NCI-H187 (cell line): ENCODE measurements at places on chromosomes 11 and 22.

DNA sequence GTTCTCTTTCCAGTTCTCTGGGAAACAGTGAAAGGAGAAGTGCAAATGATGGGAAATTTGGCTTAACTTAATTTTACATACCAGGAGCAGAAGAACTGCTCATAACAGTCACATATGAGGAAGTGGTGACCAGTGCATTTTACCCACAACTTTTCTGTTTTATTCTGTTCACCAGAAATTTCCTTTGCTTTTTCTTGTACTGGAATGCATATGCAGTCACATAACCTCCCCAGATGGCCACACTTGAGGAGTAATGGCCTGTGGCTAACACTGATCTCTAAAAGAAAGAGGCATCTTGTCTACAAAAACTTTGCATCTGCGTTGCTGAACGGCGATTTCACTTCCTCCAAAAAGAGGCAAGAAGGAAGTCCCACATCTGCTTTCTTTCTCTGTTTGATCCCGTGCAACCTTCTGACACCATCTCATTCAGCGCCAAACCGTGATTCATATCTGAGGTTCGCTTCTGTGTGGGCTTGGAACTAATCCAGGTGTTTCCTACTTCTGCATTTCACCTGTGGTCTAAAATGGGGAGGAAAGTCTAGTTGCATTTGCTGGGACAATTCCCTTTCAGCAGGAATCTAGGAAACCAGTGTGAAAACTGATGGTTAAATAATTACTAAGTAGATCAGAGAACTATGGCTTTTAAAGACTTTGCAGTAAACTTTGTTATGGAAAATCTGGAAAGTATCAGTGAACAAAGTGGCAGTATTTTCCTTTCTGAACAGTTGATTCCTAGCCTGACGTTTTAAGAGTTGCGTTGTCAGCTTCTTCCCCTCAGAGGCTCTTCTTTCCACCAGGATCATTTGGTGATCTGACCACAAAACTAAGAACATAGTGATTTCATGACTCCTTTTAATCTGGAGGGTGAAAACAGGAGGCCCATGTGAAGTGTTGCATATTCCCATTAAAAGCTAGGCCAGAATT lies 4.2 kb upstream of the MPEG1 start:
- no peak for DNase-seq

GRCh38 chr22:40071720-40072119 lies 77.0 kb downstream of the FAM83F start:
- no peak for DNase-seq

DNA sequence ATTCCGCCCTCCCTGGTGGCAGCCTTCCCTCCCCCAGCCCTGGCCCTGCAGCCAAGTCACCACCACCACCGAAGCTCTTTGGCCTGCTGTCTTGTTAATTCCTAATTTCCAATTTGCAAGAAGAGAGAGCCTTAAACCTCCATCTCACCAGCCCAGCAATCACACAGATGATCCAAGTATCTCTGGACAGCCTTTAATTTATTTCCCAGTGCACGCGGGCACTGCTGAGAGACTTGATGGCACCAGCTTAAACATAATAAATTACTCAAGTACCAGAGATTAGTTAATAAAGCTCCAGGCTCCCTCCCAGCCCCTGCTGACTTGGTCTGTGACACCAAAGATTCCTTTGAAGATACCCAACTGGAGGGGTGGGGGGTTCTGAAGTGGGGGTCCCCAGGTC lies 494.7 kb downstream of the BUD13 start:
- DNase-seq = no peak

DNA sequence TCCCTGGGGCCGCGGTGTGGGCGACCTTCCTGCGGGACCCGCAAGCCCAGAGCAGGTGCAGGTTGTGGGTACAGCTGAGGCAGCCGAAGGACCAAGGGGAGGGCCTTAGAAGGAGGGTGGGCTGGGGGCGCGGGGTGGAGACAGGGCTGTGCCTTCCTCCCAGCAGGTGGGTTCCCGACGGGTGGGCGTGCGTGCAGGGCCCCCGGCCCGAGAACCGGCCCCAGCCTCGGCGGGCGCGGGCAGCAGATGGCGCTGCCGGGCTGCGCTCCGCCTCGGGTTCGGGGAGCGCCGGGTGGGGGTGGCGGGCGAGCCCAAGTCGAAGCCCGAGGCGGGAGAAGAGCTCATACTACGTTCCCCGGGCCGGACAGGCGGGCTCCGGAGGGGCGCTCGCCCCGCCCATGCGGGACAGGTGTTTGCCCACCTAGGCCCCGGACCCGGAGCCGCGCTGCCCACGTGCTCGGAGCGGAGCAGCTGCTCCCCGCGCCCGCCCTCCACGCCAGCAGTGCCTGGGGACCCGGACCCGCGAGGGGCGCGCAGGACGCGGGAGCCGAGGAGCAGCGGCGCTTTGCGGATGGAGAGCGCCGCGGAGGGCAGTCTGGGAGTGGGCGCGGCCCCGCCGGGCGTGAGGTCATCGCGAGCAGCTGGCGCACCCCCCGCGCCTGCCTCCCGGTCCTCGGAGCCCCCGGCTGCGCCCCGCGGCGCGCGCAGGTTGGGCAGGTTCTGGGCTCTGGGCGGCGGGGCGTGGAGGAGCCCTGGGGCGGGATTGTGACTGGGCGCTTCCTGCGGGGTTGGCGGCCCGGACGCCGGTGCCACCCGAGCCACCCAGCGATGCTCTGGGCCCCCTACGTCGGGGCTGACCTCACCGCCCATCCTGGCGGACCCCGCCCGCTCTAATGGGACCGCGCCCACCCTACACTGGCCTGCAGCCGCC lies 25.3 kb downstream of the DUSP8 start:
- no peak for DNase-seq

- DNase-seq = peak; percentile 4
Measured at GRCh38 chr22:50030297-50031188, 18.0 kb upstream of the IL17REL start.

DNA sequence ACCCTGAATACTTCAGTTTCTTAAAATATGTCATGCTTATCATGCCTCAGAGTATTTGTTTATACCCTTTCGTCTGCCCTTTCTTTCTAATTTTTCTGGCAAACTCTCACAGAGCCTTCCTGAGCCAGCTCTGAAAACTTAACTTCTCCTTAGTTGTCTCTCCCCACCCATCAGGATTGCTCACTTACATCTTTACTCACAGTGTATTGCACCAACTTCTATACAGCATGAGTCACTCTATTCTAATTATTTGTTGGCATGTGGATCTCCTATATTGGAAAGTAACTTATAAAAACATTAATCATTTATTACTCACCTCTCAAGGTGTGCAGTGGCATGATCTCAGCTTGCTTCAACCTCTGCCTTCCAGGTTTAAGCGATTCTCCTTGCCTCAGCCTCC lies 114.9 kb downstream of the FANCF start:
- no peak for DNase-seq

DNA sequence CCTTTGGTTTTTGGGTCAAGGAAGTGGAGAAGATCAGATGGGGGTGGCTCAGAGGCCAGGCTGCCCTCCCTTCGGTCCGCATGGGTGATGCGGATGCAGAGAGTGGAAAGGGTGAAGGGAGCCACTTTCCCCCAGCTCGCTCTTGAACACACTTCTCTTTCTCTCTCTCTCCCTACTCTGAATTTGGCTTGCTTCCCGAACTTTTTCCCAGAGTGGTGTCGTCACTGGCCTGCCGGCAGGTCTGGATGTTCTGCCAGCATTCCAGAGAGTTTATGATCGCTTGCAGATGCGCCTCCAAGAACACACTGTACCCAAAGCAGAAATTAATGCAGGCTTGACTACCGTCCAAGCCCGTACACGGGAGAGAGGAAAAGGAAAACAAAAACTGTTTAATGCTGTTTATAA lies 103.2 kb downstream of the ZBTB16 start:
- DNase-seq = no peak

DNA sequence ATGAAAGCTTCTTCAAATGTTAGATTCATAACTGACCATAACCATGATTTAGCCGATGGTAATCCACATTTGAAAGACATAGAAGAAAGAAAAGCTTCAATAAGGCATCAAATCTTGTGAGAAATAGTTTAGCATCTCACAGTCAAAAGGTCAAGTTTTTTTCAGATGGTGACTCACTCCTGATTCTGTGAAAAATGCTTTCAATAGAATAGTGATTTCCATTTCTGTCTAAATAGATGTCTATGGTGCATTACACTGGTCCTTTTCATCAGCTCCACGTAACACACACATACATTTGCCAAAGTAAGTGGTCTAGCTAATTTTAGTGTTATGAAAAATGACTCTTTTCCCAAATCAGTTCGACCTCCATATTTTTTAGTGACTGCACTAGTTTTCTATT lies 139.2 kb downstream of the LRRC4C start:
- no peak for DNase-seq

GRCh38 chr11:30917859-30918478 lies 331.8 kb upstream of the MPPED2 start:
- peak; percentile 38 for DNase-seq

DNA sequence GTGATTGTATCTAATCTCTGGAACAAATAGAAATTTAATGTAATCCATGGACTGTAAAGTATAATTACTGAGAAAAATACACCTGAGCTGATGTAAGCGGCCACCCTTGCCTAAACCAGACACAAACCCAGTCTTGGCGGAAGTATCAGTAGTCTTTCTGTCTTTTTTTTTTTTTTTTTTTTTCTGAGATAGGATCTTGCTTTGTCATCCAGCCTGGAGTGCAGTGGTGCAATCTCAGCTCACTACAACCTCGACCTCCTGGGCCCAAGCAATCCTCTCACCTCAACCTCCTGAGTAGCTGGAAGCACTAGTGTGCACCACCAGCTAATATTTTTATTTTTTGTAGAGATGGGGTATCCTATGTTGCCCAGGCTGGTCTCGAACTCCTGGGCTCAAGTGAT lies 5.5 kb upstream of the CXCR5 start:
- DNase-seq = no peak

DNA sequence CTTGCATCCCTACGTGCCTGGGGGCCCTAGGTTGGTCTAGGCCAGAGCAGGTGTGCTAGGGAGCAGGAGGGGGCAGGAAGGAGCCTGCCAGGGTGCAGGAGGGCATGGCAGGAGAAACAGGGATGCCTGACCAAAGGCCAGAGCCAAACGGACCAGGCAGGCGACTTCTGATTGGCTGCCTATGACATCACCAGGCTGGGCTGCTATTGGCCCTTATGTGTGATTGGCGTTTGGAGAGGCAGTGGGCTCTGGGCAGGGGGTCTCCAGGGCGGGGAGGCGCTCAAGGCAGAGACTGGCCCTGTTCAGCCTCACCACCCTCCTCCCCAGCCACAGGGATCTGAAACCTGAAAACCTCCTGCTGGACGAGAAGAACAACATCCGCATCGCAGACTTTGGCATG lies 44.4 kb downstream of the MOB2 start:
- no peak for DNase-seq

- DNase-seq = no peak
Measured at GRCh38 chr11:47239852-47240251, 8.8 kb downstream of the ACP2 start.

DNA sequence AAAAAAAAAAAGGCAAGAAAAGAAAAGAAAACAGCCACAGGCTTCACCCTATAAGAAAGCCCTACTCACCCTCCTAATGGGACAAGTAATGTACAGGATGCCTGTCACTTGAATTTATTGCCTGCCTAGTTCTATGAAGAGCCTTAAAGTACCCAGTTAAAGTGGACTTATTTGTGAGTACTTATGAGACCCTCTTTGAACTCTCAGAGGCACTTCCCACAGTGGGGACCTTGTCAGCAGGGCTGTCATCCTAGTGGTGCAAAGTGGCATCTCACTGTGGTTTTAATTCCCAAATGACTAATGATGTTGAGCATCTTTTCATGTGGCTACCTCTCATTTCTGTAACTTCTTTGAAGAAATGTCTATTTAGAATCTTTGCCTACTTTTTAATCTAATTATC lies 41.8 kb upstream of the BARX2 start:
- peak; percentile 21 for DNase-seq

DNA sequence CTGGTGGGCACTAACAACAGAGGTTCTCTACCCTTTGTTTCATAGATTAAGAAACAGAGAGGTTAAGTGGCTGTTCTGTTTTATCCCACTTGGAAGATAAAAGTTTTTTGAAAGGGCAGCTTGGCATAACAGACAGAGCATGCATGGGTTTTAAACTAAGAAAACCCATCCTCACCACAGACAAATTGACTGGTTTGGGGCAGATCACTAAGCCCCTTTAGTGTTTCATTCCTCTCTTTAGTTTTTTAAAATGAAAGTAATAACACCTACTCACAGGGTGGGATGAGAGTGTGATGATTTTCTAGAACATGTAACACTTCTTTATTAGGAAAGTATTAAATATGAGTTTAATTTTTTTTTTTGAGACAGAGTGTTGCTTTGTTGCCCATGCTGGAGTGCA lies 12.3 kb upstream of the RRAS2 start:
- DNase-seq = no peak

GRCh38 chr22:47450876-47451475 lies 688.5 kb downstream of the TBC1D22A start:
- DNase-seq = no peak

DNA sequence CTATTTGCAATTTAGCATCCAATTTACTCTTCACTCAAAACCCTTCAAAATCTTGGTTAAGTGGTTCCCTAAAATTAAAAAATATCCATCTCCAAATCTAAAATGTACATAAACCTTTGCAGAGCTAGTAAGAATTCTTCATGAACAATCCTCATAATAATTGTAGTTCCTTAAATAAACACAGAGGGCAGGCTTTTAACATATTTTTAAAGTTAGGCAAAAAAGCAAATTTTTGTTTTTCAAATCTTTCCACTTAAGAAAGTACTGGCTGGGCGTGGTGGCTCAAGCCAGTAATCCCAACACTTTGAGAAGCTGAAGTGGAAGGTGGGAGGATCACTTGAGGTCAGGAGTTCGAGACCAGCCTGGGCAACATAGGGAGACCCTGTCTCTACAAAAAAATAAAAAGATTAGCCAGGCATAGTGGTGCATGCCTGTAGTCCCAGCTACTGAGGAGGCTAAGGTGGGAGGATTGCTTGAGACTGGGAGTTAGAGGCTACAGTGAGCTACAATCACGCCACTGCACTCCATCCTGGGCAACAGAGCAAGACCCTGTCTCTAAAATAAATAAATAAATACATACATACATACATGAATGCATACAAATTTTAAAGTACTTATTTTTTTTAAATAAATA lies 25.1 kb upstream of the PLAAT3 start:
- no peak for DNase-seq

- DNase-seq = no peak
Measured at GRCh38 chr11:127110542-127110941, 110.0 kb upstream of the KIRREL3 start.

- no peak for DNase-seq
Measured at GRCh38 chr11:93908689-93909088, 58.3 kb upstream of the VSTM5 start.

GRCh38 chr22:29310863-29311339 lies 4.5 kb downstream of the GAS2L1 start:
- DNase-seq = no peak

GRCh38 chr11:104844451-104844850 lies 53.8 kb downstream of the CASP12 start:
- no peak for DNase-seq

GRCh38 chr11:62805961-62806441 lies 761 bp upstream of the NXF1 start:
- DNase-seq = no peak
